Stimulated activated CD4-positive, alpha-beta T cell treated with anti-CD3 and anti-CD28 coated beads, TNF-alpha, amount 100 ng/mL, for 4 hours (primary cell): ENCODE measurements at places on chromosomes 3 and 15.

DNA sequence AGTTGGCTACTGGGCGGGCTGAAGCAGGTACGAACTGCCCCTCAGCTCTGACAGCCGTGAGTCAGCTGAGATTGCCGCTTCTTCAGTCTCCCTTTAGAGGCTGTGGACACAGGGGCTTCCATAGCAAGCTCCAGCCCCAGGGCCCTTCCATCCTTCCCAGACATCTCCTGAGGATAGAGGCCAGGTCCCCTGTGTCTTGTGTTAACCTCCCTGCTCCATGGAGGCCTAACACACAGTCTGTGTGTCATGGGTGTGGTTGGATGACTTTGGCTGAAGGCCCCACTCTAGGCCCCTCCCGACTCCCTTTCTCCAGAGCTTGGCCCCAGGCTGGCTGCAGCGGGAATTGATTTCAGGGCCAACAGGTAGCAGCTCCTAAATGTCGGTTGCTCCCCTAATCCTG, 116.1 kb upstream of the TLE3 start:
- DNase-seq: no peak

GRCh38 chr15:86087808-86088207, 8.1 kb downstream of the AGBL1 start:
- no peak for DNase-seq

DNA sequence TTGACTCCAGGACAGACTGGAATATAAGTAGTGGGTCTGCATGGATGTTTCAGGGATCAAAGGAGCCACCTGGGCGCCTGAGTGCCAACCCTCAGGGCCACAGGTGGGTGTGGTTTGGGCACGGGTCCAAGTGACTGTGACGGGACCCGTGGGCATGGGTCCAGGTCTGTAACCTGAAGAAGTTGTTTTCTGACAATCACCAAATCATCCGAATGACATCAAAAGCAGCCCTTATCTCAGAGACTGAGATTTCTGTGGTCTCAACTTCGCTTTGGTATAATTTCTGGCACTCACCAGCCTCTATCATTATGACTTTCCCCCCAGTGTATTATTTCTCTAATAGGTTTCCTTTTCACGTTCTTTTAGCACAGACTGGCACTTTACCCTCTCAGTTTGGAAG, 24.4 kb downstream of the RLBP1 start:
- DNase-seq: no peak

- DNase-seq: no peak
These were observed 86.2 kb upstream of the PIAS1 start for GRCh38 chr15:67967871-67968431.

DNA sequence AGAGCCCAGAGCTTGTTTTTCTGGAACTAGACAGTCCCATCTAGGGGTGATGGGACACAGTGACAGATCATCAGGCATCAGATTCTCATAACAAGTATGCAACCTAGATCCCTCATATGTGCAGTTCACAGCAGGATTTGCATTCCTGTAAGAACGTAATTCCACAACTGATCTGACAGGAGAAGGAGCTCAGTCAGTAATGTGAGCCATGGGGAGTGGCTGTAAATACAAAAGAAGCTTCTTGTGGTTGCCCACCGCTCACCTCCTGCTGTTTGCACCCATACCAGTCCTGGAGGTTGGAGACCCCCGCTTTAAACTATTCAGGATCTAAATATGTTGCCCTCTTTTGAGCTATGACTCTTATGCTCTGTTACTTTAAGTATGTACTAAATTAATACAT, 167.3 kb downstream of the ALCAM start:
- no peak for DNase-seq

DNA sequence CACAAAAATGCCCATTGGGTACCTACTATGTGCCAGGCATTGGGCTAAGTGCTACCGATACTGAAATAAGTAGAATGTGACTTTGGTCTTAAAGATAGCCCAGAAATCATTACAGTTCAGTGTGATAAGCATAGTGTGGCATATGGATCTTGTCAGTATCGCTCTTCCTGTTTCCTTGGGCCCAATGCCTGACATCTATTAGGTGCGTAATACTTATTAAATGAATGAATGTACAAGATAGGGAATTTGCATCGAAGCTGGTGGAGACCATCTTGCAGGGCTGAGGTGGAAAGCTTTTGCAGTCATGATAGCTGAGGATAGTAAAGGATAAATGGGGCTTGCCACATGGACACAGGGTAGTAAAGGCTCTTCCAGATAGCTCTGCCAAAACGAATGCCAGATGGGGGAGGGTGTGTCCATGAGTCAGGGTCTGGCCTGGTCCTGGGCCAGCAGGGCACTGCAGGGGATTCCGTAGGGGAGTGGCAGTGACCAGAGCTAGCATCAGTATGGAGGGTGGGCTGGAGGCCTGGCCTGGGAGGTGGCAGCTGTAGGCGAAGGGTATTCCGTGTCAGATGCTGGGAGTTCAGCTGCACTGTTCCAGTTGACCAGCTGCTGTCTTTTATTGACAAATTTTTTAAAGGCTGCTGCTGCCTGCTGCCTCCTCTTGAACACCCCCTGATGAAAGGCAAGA, 23.5 kb downstream of the TSEN2 start:
- no peak for DNase-seq

- DNase-seq: no peak
These were observed 24.0 kb upstream of the PTPRG start for GRCh38 chr3:61537366-61537765.

GRCh38 chr15:76058714-76059319, 968 bp upstream of the TMEM266 start:
- DNase-seq: no peak

DNA sequence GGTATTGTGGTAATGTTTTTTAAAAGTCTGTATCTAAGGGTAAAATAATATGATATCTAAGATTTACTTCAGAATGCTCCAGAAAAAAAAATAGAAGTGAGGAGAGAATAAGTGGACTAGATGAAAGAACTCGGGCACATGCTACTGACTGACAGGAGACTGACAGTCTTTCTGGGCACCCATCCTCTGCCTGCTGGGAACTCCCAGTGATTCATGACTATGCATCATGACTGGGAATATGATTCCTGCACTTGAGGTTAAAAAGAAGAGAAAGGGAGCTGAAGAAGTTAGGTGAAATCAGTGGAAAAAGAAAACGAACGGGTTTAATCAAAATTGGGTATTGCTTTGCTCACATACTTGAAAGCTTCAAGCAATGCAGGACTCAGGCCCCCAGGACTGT, 35.7 kb upstream of the SPSB4 start:
- no peak for DNase-seq

DNA sequence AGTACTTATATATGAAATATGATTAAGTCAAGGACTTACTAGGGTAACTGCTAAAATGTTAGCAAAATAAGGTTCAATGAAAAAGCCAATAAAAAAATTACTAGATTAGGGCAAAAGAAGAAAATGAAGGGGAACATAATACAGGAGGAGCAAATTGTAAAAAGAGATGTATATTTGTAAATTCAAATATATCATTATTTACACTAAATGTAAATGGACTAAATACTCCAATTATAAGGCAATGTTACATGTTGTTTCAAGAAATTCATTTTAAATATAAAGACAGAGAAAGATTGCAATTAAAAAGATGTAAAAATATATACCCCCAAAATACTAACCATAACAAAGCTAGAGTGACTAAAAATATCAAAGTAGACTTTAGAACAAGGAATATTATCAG, 134.1 kb downstream of the EFHB start:
- DNase-seq: no peak

DNA sequence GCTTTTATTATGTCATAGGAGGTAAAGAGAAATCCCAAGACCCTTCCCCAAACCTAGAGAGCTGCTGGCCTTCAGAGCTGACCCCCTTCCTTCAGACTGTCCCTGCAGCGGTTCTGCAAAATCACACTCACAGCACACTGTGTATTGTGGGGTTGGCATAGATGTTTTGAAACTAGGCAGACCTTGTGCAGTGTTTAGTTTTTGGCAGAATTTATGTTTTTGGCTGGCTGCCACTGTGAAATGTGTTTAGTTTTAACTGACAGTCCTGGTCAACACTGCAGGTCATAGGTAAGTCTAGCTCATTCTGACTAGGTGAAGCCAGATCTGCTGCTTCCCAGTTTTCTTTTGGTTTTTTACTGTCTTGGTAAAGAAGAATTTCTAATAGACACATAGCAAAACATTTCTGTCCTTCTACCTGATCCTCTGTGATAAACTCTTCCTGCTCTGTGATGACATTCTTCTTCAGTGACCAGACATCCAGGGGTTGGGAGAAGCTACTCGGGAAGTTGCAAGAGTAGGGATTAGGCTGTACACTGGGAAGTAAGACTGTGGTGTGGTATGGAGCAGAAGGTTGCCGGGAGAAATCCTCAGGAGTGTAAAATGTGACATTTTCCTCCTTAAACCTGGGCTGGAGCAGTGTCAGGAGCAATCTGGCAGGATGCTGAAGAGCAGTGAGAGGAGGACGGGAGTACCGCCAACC, 209.6 kb upstream of the MCTP2 start:
- no peak for DNase-seq

GRCh38 chr3:192128922-192129321, 598.4 kb downstream of the FGF12 start:
- DNase-seq: no peak

DNA sequence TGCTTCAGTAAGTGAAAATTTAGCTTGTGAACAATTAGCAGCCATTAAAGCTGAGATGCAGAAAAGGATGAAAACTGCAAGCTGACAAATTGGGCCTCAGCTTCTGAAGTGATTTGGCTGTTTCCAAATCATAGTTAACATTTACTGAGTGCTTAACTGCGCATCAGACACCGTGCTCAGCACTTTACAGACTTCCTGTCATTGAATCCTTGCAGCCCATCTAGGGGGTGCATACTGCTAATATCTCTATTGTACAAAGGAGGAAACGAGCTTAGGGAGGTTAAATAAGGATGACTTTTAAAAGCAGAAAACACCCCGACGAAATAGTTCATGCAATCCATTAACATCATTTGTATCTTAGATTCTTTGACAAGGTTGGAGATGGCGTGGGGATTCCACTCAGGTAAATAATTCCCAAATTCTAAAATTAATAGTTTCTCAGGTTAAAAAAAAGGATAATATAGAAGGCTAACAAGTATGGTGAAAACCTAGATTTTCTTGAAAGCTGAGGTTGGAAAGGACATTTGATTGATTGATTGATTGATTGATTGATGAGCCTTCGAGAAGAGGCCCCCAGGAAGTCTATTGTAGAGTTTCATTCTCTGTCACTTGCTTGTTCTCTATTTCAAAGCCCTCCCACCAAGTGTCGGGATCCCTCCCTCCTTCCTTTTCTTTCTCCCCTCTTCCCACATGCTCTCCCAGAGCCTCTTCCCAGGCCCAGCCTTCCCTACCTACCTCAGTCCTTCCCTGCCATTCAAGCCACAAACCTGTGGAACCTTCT, 23.5 kb upstream of the EPHB3 start:
- DNase-seq: no peak

- no peak for DNase-seq
These were observed 98.6 kb downstream of the ARNT2 start for GRCh38 chr15:80502782-80503181.

GRCh38 chr3:31226346-31226745, 306.4 kb upstream of the STT3B start:
- DNase-seq: no peak

- DNase-seq: no peak
These were observed 135.0 kb downstream of the CACNA1D start for GRCh38 chr3:53629402-53629723.

- no peak for DNase-seq
These were observed 9.2 kb downstream of the CRTAP start for GRCh38 chr3:33122991-33123390.

GRCh38 chr15:68010361-68011153, 43.6 kb upstream of the PIAS1 start:
- no peak for DNase-seq

- no peak for DNase-seq
These were observed 18.5 kb downstream of the PAK2 start for GRCh38 chr3:196757876-196758739.

DNA sequence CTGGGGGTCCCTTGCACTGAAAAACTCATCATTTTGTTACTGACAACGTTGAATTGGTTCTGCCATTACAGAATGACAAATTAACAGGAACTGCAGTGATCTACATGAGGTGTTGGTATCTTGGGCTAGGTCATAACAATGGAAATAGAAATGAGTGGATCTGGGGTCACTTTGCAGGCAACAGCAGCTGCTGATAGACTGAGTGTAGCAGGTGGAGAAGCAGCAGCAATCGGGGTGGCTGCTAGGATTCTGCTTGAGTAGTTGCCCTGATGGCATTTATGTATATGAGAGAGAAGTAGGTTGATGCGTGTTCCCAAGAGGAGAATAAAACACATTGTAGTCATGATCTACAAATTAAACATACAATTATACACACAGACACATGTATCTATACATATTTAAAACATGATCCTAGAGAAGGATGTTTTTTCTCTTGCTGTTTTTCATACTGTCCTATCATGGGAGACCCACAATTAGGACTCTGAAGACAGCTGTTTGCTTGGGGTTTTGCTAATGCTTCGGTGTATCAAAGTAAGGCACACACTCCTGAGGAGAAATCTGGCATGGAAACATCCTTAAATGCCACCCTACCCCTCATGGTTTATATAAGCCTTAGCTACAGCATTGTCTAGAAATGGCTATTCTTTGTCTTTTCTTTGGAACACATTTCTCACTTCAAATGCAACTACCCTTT, 15.8 kb upstream of the THBS1 start:
- no peak for DNase-seq

GRCh38 chr15:73950831-73951561, 24.7 kb downstream of the LOXL1 start:
- peak; percentile 50 for DNase-seq

DNA sequence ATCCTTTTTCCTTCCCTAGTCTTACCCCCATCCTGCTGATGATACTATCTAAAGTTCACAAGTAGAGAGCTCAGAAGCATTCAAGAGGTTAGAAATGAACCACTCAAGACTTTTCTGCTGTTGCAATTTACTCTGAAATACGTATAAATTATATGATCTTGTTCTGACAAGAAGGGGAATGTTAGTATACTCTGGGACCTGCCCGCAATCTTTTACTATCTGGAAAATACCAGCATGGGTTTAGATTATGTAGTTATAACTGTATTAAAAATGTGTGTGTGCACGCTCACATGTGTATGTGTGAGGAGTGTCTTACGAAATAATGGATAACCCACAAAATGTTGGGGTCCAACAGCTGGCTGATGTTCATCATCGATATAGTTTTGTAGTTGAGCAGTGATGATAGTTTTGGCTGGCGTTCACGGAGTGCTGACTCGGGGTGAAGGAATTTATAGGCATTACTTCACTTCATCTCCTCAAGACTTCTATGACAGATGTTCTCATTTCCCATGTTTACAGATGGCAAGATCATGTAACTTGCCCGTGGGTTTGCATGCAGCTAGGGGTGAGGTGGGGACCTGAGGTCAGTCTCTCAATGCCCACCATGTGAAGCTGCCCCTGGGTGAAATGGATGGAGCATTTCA, 297.5 kb upstream of the LYSMD4 start:
- no peak for DNase-seq
